ENCODE measurements at places on chromosomes 7 and 10.

DNA sequence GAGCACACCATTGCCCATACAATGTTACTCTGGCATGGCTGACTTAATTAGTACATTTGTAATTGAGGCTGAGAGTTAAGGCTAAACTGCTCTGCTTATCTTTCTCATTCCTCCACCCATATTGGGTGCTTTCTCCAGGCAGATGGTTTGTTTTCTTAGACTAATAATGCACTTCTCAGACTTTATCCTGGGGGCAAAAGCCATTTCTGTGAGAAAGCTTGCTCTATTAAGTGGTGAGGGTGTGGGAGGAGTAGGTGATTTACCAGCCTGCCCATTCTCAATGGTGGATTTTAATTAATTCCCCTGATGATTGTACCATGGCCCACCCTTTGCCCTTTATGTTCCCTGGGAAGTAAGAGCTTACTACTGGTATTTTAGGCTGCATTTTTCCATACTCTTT, 174.8 kb downstream of the FOXP2 start:
- no peak for DNase-seq

- no peak for DNase-seq
Observed at GRCh38 chr10:62760401-62760800, 44.1 kb upstream of the ADO start.

DNA sequence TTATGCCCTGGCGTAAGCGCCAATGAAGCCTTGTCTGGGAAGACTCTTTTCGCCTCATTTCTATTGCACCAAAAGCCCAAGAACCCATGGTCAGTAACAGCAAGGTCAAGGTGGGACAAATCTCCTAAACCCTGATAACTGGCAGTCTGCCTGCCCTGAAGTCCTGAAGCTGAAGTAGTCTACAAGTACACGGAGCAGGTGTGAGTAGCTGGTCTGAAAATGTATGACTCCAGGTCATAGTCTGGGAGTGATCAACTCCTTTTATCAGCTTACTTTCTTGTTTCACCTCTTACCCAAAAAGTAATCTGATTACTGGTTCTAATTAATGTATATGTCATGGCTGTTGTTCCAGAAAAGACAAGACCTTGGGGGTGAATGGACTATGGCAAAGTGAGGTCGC, 107.3 kb upstream of the EFCAB10 start:
- no peak for DNase-seq

DNA sequence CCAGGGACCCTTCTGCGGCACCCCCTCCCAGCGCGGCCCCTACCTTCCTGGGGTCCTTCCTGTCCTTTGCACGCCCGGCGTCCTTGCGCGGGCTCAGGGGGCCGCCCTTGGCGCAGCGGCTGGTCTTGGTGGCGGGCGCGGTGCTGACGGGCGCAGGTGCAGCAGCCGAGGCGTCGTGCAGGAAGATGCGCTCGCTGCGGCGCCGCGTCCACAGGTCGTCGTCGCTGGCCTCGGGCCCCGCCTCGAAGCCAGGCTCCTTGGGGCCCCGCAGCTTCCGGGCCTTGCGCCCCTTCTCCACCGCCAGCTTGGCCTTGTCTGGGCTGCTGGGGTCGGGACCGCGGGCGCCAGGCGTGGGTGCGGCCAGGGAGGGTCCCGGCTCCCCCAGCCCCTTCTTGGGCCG, 49.8 kb downstream of the SLC29A4 start:
- no peak for DNase-seq

GRCh38 chr7:8089036-8089780, 120.6 kb downstream of the GLCCI1 start:
- DNase-seq = no peak
